ENCODE measurements at places on chromosomes 3 and 15.
A peak's percentile ranks its signal among the peaks of the same experiment; 100 is the strongest.

DNA sequence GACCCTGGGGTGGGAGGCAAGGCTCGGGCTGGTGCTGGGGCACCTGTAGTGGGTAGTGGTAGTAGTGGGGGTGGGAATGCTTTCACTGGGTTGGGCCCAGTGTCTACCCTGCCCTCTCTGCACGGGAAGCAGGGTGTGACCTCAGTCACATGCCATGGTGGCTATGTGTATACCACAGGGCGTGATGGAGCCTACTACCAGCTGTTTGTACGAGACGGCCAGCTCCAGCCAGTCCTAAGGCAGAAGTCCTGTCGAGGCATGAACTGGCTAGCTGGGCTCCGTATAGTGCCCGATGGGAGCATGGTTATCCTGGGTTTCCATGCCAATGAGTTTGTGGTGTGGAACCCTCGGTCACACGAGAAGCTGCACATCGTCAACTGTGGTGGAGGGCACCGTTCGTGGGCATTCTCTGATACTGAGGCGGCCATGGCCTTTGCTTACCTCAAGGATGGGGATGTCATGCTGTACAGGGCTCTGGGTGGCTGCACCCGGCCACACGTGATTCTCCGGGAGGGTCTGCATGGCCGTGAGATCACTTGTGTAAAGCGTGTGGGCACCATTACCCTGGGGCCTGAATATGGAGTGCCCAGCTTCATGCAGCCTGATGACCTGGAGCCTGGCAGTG is 5.2 kb downstream of the DALRD3 start:
- DNase-seq = no peak

DNA sequence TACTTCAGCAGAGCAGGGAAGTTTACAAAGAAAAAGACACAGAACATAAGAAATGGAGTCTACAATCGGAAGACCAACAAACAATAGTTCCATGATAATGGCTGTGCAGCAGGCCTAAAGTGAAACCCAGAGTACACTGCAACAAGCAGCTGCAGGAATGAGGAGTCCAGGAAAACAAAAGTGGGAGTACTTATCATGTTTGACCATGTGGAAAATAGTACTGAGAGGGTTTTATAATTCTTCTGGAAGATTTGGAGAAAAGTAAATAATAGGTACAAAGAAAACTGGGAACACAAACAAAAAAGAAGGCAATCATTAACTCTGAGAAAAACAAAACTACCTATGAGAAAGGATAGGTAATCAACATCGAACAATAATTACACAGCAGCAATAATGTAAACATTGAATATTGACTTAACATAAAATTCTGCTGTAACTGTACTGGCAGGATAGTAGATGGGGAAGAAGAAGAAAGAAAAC is 87.5 kb downstream of the NEK10 start:
- no peak for DNase-seq

GRCh38 chr15:29093065-29093435 is 176.6 kb downstream of the NSMCE3 start:
- DNase-seq = no peak

GRCh38 chr15:63703641-63704240 is 106.6 kb downstream of the FBXL22 start:
- no peak for DNase-seq

- no peak for DNase-seq
These were observed 2.2 kb downstream of the LTK start for GRCh38 chr15:41511331-41511898.

DNA sequence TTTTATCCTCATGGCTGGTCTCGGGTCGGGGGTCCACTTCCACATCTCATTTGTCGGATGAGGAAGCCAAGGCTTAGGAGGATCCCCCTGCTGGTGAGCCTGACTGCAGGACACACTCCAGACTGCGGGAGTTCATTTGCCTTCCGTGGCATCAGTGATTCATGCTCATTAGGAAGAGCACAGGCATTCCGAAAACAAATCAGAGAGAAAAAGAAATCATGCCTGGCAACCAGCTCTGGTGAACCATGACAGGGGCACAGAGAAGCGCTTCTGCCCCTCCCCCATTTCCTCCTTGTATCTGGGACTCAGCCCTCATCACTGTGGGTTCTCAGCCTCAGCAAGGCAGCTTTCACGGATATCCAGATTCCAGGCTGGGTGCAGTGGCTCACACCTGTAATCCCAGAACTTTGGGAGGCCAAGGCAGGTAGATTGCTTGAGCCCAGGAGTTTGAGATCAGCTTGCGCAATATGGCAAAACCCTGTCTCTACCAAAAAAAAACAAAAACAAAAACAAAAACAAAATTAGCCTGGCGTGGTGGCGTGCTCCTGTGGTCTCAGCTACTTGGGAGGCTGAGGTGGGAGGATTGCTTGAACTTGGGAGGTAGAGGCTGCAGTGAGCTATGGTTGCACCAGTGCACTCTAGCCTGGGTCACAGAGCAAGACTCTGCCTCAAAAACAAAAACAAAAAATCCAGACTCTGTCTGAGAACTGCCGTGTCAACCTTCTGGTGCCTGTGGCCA is 28.4 kb downstream of the IRAK2 start:
- peak; percentile 23 for DNase-seq

DNA sequence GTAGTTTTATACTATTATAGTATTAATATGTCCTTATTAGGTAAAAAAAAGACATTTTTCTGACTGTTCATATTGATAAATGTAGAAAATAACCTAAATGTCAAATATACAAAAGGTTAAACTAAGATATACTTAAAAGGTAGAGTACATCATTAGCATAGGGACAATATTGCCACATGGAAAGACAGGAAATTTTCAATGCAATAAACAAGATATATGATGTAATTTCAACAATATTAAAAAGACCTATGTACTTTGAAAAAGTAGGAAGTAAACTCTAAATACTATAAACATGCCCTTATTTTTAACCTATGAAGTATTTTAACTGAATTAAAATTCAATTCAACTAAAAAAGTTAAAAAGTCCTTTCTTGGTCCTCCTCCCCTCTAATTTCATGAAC is 1.9 kb downstream of the SPG11 start:
- DNase-seq = no peak
